ENCODE measurements at places on chromosomes 16 and 17.

DNA sequence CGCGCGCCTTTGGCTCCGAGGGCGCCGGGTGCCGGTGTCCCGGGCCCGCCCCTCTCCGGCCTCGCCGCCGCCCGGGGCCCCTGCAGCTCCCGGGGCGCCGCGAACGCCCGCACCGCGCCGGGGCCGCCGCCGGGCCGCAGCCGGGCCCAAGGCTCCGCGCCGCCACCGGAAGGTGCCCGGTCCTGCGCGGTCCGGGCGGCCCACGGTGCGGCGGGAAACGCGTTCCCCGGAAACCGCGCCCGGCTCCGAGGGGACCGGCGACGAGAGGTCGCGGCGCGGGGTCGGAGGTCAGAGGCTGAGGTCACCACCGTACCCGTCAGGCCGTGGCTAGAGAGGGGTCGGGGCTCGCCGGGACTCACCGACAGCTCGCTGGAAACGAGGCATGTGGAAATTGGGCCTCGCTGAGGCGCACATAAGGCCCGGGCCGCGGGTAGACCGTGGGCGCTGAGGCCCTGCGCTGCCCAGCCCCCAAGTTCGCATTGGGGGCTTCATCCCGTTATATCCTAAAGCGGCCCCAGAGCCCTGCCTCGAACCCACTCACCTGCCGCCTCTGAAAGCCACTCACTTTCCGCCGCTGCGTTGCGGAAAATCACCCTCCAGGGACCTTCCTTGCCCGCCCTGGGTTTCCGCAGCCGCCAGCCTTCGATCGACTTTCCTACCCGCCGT lies at the start of gene DUS1L:
Gene DUS1L (minus strand): TSS at position 167 of the 666 bp plus-strand sequence. CDS start 745 bp downstream, outside the sequence.
- DNase-seq, result peak; percentile 70

- DNase-seq, result no peak
These were observed 24.0 kb downstream of the BRIP1 start for GRCh38 chr17:61839300-61839786.

DNA sequence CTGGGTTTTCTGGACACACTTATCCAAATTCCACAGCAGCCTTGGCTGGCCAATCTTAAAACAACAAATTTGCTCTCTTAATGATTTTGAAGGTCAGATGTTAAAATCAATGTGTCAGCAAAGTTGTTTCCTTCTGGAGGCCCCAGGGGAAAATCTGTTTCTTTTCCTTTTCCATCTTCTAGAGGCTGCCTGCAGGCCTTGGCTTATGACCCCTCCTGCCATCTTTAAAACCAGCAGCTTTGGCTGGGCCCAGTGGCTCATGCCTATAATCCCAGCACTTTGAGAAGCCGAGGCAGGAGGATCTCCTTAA lies 3.0 kb downstream of the LGALS9 start:
- no peak for DNase-seq

- peak; percentile 88 for DNase-seq
These were observed 18.9 kb downstream of the MPG start for GRCh38 chr16:96935-97381.

GRCh38 chr17:57892820-57893595 lies 43.2 kb upstream of the MRPS23 start:
- DNase-seq, result no peak

GRCh38 chr16:57038166-57038565 lies 48.8 kb downstream of the NLRC5 start:
- DNase-seq, result no peak

DNA sequence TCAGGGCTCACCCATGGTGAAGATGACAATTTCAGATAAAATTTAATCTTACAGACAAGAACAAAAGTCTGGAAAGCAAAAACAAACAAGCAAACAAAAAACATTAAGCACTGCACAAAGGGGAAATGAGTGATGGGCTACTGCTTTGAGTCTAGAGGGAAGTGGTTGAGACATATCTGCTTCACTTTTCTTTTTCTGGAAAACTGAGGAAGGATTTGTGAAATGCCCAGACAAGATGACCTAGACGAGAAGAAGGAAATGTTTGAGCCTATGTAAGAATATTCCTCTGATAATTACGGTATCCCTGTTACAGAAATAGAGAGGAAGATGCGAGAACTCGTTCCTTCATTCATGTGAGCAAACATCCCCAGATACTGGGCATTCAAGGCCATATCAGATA lies 11.5 kb upstream of the HYDIN start:
- DNase-seq, result no peak

DNA sequence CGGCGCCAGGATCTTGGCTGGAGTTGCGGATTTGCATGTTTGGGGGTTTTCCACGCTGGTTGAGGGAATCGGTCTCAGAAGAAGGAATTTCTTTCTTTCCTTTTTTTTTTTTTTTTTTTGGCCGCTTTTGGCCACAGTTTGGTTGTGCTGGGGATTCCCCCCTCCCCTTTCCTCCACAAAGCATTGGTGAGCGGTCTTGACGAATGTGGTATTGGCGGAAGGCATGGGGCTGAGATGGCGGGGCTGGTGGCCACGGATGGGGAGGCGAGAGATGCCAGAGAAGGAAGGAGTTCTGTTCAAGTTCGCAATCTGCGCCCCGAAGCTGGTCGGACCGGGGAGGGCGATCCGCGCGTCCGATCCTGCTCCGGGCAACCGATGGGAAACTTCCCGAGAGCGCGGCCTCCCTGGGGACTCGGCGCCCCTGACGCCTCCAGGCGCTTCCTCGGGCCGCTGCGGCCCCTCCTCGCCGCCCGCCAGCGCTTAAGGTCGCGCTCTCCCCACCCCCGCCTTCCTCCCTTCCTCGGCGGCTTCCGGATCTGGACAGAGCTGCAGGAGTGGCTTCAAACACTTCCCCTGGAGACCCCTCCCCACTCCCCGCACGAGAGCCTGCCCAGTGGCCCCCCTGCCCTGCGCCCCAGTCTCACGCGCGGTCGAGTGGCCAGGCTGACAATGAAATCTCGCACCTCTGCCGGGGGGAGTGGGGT lies 43.2 kb downstream of the RAI1 start:
- DNase-seq, result no peak

DNA sequence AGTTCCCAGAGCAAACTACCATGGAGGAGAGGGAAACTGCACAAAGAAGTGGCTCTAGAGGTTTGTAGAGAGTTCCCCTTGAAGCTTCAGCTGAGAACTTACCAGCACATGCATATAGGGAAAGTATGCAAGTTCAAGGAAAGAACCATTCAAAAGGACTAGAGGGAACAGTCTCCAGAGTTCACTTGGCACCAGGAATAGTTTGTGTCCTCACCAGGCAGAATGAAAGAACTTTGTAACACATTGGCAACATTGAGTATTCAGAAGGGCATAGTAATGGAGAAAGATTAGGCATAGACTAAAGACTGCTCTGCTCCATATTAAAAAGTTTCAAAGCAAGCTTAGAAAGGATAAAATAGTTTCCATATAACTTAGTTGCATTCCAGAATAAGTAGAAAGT lies 155.4 kb upstream of the TOM1L1 start:
- no peak for DNase-seq

DNA sequence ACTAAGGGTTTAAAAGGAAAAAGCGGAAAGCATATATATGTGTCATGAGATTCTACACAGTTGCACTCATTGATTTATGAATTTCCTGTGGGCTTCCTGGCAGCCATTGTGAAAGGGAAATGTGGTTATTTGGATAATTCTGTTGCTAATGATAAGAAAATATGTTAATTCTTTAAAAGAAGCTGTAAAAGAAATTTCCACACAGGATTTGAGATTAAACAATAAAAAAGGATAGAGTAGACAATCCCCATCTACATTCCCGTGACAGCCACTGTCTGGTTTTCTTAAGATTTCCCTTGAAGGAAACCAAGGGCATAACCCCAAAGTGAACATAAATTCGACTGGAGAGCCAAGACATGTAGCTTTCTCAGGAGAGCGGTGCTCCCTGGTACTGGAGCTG lies 397.5 kb downstream of the CPPED1 start:
- DNase-seq, result no peak

DNA sequence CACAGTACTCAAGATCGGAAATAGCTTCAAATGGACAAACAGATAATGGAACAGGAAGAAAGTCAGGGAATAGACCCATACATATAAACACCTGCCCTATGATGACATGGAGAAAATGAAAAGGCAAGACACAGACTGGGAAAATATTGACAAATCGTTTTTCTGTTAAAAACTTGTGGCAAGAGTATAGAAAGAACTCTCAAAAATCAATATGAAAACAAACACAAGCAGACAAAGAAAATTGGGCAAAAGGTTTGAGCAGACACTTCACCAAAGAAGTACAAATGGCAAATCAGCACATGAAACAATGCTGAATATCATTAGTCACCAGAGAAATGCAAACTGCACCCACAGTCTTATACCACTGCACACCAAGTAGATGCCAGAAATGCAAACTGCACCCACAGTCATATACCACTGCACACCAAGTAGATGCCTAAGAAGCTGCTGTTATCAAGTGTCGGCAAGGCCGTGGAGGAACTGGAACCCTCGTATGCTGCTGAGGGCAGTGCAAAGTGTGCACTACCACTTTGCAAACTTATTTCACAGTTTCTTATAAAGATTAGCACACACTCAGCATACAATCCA lies 123.5 kb upstream of the CHMP6 start:
- DNase-seq, result no peak

DNA sequence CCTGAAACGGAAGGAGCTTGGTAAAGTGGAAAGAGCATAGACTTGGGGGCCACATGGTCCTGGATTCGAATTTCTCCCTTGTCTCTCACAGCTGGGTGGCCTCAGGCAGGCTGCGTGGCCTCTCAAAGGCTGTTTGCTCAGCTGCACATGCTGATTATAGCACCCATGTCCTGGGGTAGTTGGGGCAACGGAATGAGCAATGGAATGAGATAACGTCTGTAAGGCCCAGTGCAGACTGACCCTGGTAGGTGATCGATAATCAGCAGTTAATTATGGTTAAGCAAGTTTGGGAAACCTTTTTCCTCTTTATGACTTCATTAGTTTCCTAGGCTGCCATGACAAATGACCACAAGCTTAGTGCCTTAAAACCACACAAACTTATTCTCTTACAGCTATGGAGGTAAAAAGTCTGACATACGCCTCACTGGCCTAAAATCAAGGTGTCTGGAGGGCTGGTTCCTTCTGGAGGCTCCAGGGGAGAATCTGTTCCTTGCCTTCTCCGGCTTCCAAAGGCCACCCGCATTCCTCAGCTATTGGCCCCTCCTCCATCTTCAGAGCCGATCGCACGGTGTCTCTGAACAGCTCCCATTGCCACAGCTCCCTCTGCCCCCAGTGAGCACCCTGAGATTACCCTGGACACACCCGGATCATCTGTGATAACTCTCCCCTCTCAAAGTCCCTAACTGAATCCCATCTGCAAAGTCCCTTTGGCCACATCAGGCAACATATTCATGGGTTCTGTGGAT lies 294.9 kb upstream of the FOXF1 start:
- no peak for DNase-seq

- DNase-seq, result no peak
These were observed 31.4 kb upstream of the PMFBP1 start for GRCh38 chr16:72203401-72203800.

GRCh38 chr16:85188822-85189672 lies 76.8 kb upstream of the CIBAR2 start:
- no peak for DNase-seq

- DNase-seq, result no peak
These were observed 10.8 kb upstream of the TAOK1 start for GRCh38 chr17:29379084-29379991.

DNA sequence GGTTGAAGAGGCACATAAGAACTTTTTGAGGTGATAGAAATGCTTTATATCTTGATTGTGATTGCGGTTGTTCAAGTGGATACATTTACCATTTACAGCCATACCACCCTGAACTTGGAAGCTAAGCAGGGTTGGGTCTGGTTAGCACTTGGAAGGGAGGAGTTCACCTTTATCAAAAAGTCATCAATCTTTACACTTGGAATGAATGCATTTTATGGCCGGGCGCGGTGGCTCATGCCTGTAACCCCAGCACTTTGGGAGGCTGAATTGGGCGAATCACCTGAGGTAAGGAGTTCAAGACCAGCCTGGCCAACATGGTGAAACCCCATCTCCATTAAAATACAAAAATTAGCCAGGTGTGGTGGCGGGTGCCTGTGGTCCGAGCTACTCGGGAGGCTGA lies 9.5 kb upstream of the GJD3 start:
- no peak for DNase-seq

DNA sequence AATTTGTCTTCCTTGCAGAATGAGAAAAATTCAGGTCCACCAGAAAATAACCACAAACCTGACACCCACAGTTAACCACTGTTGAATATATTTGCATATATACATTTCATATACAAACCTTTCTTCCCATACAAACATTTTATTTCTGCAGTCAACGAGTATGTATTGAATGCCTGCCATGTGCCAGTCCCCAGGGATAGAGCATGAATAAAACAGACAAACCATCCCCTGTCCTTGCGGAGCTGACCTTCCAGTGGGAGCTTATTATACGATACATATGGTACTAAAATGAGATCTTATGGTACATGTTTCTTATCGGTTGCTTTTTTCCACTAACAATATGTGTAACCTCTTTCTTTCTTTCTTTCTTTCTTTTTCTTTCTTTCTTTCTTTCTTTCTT lies 116.7 kb downstream of the PITPNC1 start:
- DNase-seq, result no peak

GRCh38 chr16:4572715-4573114 lies 16.6 kb downstream of the C16orf96 start:
- DNase-seq, result no peak

GRCh38 chr16:88527937-88528743 lies 42.1 kb upstream of the ZC3H18 start:
- no peak for DNase-seq

DNA sequence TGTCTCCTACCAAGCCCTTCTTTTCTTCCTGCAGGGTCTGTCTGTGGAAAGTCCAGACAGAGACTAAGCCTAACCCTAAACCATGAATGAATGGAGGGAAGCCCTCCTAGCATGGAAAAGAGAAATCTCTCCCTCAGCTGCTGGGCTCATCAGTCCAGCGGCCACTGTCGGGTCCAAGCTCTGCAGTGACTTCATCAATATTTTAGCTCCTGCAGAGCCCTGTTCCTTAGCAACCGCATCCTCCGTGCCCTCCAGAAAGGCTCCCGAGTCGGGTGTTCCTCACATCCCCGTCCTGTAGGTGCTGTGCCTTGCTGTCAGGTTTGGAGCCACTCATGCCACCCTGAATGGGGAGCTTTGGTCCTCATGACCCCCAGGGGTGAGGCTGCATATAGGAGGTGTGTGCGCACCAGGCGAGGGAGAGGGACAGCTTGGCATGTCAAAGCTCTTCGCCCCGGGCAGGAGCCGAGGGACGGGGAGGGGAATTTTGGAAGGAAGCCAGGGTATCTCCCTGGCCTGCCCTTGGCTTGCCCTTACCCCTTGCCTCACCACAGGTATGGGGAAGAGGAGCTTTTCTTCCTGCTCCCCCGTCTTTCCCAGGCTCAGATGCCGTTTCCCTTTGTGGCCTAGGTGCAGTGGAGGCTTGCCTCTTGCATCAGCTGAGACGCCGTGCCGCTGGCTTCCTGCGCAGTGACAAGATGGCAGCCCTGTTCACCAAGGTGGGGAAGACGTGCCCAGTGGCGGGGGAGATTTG lies 23.9 kb downstream of the SGSM2 start:
- no peak for DNase-seq

DNA sequence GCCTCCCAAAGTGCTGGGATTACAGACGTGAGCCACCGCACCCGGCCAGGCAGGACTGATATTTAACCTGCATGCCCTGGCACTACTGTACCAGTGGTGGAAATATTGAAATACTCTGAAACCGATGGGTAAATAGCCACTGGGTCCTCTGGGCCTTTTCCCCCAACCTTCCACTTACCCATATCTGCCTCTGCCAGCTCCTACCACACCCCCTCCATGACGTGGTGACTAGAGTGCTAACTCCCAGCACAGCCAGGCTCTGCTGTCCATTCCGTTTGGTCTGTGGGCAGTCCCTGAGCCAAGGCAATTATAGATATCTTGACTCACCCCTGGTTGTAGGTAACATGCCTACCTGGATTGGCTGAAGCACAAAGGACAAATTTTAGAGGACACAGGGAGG lies 187.8 kb downstream of the PRKCB start:
- DNase-seq, result no peak

Measured in activated CD4-positive, alpha-beta T cell treated with anti-CD3 and anti-CD28 coated beads, Interleukin-2, amount 50 U/mL, for 1 hour (primary cell).